Osteoblast (primary cell): ENCODE measurements at places on chromosomes 12 and 14. TPM values are rescaled to one million over a fixed set of nuclear protein-coding genes. Genes with fewer than 3 reads are reported as not detected.
A peak's percentile ranks its signal among the peaks of the same experiment; 100 is the strongest.

OS9 gene
- 152 and 211 TPM in 2 replicates for total RNA-seq

DNA sequence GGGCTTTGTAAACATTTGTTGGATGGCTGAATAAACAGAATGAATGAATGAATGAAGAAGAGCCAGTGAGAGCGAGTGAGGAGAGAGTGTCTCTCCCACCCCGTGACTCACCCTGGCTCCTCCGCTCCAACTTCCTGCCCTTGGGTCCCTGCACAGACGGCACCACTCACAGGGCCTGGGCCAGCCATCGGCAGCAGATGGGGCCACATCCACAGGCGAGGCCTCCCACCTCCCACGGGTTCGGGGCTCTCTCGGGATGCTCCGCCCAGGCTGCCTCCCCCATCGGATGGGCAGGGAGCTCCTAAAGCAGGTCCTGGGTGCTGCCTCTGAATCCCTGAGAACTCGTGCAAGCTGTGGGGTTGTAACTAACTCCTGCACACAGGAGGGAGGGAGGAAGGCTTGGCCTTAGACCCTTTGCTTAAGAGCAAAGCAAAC is 41.3 kb downstream of the CCNK start:
- H3K36me3 ChIP-seq, result no peaks in the 10 kb centered on the region
- H3K27me3 ChIP-seq, result no peaks in the 10 kb centered on the region
- H3K4me1 ChIP-seq, result peaks cover 10% of the 10 kb centered on the region

GRCh38 chr12:94033101-94033500 is 115.3 kb upstream of the PLXNC1 start:
- no peaks in the 10 kb centered on the region for H3K4me1 ChIP-seq
- no peak overlapping the region for H3K27ac ChIP-seq
- no peak overlapping the region for H3K4me3 ChIP-seq
- H3K36me3 ChIP-seq, result no peaks in the 10 kb centered on the region
- DNase-seq, result no peak

GRCh38 chr14:52352061-52352491 is 38.0 kb downstream of the PTGER2 start:
- H3K27me3 ChIP-seq, result no peaks in the 10 kb centered on the region
- DNase-seq, result no peak
- peak overlapping the region; percentile 87 for H3K27ac ChIP-seq
- H3K4me3 ChIP-seq, result no peak overlapping the region
- H3K36me3 ChIP-seq, result no peaks in the 10 kb centered on the region

GRCh38 chr12:94458877-94459727 is 565 bp downstream of the CEP83 start:
- H3K27me3 ChIP-seq, result no peaks in the 10 kb centered on the region
- H3K4me1 ChIP-seq, result peaks cover 13% of the 10 kb centered on the region
- H3K4me3 ChIP-seq, result peak overlapping the region; percentile 88
- no peaks in the 10 kb centered on the region for H3K36me3 ChIP-seq
- DNase-seq, result peak; percentile 86
- peak overlapping the region; percentile 89 for H3K27ac ChIP-seq

GRCh38 chr14:63231766-63232165 is 27.5 kb downstream of the RHOJ start:
- H3K36me3 ChIP-seq, result no peaks in the 10 kb centered on the region
- no peaks in the 10 kb centered on the region for H3K4me1 ChIP-seq
- DNase-seq, result no peak
- no peak overlapping the region for H3K4me3 ChIP-seq

DNA sequence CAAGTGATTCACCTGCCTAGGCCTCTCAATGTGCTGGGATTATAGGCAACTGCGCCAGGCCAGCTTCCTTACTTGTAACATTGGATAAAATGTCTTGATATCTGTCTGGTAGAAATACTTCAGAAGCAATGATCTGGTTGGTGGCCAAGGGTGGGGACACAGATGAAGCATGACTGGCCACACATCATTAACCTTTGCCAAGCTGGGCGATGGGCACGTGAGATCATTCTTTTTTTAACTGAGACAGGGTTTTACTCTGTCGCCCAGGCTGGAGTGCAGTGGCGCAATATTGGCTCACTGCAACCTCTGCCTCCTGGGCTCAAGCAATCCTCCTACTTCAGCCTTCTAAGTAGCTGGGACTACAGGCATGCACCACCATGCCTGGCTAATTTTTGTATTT is 31.1 kb downstream of the PLEKHH1 start:
- no peaks in the 10 kb centered on the region for H3K27me3 ChIP-seq
- H3K36me3 ChIP-seq, result no peaks in the 10 kb centered on the region
- peaks cover 3% of the 10 kb centered on the region for H3K4me1 ChIP-seq
- no peak overlapping the region for H3K27ac ChIP-seq
- H3K4me3 ChIP-seq, result no peak overlapping the region

DNA sequence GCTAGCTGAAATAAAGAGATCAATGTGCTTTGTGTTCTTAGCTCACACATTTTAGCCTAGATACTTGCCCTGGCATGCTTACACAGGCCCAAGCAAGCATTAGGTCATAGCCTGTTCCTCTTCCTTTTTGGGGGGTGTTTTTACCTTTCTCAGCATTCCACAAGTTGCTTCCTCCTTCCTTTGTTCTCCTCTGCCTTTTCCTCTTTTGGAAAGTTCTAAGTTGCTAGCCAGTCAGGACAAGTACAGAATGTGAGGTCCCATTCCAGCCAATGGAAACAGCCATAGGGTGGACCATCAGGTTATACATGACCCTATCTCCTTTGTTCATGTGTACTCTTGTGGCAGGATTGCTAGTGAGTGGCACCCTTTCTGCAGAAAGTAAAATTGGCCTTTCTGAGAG is 154.9 kb downstream of the RASSF9 start:
- no peaks in the 10 kb centered on the region for H3K36me3 ChIP-seq
- H3K4me1 ChIP-seq, result no peaks in the 10 kb centered on the region
- no peaks in the 10 kb centered on the region for H3K27me3 ChIP-seq
- no peak for DNase-seq
- H3K4me3 ChIP-seq, result no peak overlapping the region

GRCh38 chr12:49664591-49665239 is 41.4 kb downstream of the PRPF40B start:
- H3K4me3 ChIP-seq, result no peak overlapping the region
- no peak for DNase-seq
- H3K36me3 ChIP-seq, result peaks cover 25% of the 10 kb centered on the region

MMAB gene
- total RNA-seq, result 34.4 and 35.7 TPM in 2 replicates

TMEM179 gene
- total RNA-seq, result not detected in 2 replicates

- peaks cover 6% of the 10 kb centered on the region for H3K27me3 ChIP-seq
- H3K27ac ChIP-seq, result no peak overlapping the region
- no peak for DNase-seq
- H3K4me3 ChIP-seq, result no peak overlapping the region
These were observed 20.7 kb downstream of the ACACB start for GRCh38 chr12:109137055-109137454.
